ENCODE measurements at places on chromosomes 2 and 18. TPM values are rescaled to one million over a fixed set of nuclear protein-coding genes. Genes with fewer than 3 reads are reported as not detected.

DNA sequence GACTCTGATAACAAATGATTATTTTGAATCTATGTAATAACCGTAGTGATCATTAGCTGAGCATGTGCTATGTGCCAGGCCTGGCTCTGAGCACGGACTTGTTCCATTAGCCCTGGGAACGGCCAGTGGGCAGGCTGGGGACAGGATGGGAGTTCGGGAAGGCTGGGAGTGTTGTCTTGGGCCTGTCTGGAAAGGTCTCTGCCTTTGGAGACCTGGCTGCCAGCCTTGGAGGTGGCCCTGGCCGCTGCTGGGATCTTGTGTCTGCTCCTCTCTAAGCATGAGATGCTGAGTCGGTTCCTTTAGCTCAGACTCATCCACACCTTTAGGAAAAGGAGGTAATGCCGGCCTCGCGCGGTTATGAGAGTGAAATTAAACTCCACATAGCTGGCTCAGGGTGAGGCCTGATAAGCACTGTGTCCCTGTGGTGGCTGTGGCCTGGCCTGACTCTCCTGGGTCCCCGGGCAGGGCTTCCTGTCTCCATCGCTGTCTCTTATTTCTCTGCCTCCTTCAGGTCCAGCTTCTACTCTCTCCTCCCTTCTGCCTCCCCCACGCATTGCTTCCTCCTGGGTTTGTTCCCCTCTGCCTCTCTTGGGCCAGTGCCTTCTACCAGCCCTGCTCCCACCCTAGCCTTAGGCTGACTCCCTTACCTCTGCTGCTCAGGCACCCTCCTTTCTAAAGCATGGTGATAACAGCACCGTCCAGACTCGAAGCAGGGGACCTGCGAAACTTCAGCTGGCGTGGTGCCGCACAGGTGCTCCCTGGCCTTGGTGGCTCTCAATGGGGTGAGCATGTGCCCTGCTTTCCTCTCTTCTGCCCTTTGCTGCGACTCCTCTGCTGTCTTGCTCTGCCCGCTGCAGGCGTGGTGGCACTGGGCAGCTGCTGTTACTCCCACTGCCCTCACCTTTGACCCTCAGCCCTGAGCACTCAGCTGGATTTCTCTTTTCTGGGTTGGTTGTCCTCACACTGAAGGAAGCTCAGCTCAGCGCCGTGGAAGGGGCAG, 41.8 kb downstream of the NCK2 start:
- DNase-seq: no peak

DNA sequence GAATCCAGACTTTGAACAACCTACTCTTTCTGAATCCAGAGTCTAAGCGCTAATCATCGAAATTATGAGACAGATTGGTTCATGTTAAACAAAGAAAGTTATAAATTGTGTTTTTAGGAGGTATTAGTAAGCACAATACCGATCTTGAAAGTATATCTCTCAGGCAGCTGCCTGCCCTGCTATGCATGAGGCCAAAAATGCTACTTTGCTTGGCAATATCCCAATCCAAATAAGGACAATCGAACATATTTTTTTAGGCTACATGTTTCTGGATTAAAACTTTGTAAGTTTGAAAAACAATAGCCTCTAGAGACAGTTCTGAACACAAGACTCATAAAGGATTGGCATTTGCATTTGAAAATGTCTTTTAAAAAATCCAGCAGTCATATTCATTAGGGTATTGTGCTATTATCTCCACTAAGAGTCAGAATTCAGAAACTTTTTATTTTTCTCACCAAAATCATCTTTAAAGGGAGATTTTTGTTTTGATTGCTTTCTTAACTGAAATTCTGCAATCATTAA, 167.1 kb downstream of the PDE1A start:
- no peak for DNase-seq

- DNase-seq: no peak
Measured at GRCh38 chr18:6616981-6617380, 112.5 kb upstream of the ARHGAP28 start.

GRCh38 chr2:158214431-158214830, 112.8 kb downstream of the UPP2 start:
- DNase-seq: no peak

The SLC4A3 gene
- not detected for total RNA-seq

The TLX2 gene
- total RNA-seq: not detected

All from activated T-cell treated with anti-CD3 and anti-CD28 coated beads, Interleukin-2, amount 50 U/mL, for 4 hours (primary cell).